Endothelial cell of umbilical vein (primary cell): ENCODE measurements at places on chromosomes 5 and 9. TPM values are rescaled to one million over a fixed set of nuclear protein-coding genes. Genes with fewer than 3 reads are reported as not detected.

Gene CTNND2
- total RNA-seq, result not detected in 2 replicates

Gene BTNL8
- total RNA-seq, result not detected in 2 replicates

Gene DOLPP1
- total RNA-seq, result 17.7 and 26.6 TPM in 2 replicates

Gene NR6A1
- total RNA-seq, result 0.32 and 1.2 TPM in 2 replicates

Gene NUDT12
- 3.6 and 4.9 TPM in 2 replicates for total RNA-seq

Gene SOX30
- not detected in 2 replicates for total RNA-seq

Gene GTF3C5
- total RNA-seq, result 65.6 and 66.6 TPM in 2 replicates
